Adrenal gland (tissue), 19 donors: ENCODE measurements at places on chromosomes 13 and 19. TPM values are rescaled to one million over a fixed set of nuclear protein-coding genes. Genes with fewer than 3 reads are reported as not detected.

Gene SULT2A1
- total RNA-seq = 147 TPM

GRCh38 chr13:102947745-102948405 lies 102.0 kb downstream of the ERCC5 start:
- no peak for DNase-seq

DNA sequence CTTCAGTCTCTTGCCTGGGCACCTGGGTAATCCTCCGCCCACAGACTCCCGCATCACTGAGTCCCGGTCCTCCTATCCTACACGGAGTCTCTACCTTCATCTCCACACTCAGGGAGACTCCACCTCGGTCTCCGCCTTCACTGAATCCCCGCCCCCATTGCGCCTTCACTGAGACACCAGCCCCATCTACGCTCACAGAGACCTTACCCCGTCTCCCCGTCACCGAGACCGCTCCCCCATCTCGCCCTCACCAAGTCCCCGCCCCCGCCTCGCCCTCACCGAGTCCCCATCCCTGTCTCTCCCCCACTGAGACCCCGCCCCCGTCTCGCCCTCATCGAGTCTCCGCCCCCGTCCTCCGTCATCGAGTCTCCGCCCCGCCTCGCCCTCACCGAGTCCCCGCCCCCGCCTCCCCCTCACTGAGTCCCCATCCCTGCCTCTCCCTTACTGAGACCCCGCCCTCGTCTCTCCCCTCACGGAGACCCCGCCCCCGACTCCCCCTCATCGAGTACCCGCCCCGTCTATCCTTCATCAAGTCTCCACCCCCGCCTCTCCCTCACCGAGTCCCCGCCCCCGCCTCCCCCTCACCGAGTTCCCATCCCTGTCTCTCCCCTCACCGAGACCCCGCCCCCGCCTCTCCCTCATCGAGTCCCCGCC lies 23.1 kb upstream of the ZNF846 start:
- peak; percentile 96 for DNase-seq

GRCh38 chr13:99990126-99990977 lies 8.8 kb downstream of the ZIC2 start:
- no peak for DNase-seq

Gene ZNF737
- total RNA-seq = 72.3 TPM

Gene ADAMTS10
- 26.3 TPM for total RNA-seq

GRCh38 chr13:24050796-24051715 lies 109.5 kb upstream of the SPATA13 start:
- DNase-seq = no peak

Gene ZNF20
- 3.2 TPM for total RNA-seq

GRCh38 chr13:90706631-90707030 lies 640.9 kb upstream of the MIR17HG start:
- DNase-seq = no peak

GRCh38 chr13:19321222-19321621 lies 139.6 kb upstream of the TUBA3C start:
- no peak for DNase-seq

DNA sequence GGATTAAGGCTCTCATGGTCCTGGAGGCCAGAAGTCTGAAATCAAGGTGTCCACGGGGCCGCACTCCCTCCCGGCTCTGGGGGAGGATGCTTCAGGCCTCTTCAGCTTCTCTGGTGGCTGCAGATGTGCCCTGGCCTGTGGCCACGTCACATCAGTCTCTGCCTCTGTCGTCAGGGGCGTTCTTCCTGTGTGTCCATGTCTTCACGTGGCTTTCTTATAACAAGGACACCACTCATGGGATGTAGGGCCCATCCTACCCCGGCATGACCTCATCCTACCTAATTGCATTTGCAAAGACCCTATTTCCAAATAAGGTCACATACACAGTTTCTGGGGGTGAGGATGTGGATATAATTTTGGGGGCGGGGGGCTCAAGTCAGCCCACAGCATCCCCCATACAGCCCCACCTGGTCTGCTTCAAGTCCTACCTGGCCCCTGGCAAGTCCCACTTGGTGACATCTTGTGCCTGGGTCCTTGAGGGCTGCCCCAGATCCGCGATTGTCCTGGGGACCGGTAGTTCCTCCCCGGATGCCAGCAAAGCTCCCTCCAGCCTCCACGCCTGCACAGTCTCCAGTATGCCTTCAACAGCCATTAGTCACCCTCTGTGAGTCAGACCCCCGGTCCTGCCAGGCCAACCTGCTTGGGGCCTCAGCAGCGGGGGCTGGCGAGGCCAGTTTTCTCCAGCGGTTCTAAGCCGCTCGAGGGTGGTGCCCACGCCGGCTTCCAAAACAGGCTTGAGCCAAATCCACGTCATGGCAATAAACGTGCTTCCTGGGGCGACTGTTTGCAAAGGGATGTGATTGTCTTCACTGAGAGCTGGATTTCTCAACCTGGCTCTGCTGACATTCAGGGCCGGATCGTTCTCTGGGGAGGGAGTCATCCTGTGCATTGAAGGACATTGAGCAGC lies 32.2 kb downstream of the MYO9B start:
- peak; percentile 93 for DNase-seq

DNA sequence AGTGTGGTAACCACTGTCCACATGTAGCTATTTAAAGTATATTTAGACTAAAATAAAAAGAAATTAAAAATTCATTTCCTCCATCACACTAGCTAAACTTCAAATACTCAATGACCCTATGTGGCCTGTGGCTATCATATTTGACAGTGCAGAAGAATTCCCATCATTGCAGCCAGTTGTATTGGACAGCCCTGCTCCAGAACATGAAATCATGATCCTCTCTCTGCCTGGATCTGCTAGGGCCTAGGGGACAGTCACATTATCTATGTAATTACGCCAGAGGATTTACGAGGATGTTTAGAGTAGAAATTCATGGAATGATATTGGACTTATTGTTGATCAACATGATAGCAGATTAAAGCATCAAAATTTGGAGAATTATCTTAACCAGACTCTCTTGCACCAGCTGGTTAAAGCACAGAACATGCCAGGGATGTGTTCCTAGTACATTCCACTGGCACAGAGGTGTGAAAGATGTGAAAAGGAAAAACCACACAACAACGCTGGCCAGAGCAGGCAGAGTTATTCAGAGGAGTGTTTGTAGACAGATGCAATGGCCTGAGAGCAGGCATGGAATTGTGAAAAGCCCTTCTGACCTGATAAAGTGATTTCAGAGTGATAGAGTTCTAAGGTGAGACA lies 108.9 kb upstream of the STARD13 start:
- no peak for DNase-seq

GRCh38 chr13:45695198-45695730 lies 6.9 kb upstream of the CBY2 start:
- no peak for DNase-seq

DNA sequence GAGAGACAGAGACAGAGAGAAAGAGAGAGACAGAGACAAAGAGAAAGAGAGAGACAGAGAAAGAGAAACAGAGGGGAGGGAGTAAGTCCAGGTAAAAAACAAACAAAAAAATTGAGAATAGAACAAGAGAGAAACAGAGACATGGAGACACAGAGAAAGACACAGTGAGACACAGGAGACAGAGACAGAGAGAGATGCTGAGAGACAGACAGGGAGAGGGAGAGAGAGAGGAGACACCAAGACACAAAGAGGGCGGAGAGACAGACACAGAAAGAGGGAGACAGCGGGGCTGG lies 5.8 kb upstream of the PROZ start:
- no peak for DNase-seq

Gene NKPD1
- 1.1 TPM for total RNA-seq

DNA sequence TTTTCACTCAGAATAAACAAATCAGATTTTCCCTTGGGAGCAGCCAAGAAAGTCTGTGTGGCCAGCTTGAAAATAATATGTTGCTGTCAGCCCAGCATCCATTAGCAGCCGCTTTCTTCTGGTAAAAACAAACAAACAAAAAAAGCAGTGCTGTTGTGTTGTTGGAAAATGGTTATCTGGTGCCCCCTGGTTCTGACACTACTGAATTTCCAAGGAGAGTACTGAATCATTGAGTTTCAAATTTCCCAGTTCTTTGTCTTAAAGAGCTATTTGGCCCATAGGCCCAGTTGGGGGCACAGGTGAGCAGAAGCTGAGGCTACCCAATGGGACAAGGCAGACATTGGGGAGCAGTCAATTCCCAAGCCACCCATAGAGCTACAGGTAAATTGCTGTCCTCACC lies 995.9 kb downstream of the UQCRFS1 start:
- no peak for DNase-seq

Gene ANKLE1
- 0.35 TPM for total RNA-seq

GRCh38 chr19:28705008-28705407 lies 507.9 kb downstream of the UQCRFS1 start:
- no peak for DNase-seq

DNA sequence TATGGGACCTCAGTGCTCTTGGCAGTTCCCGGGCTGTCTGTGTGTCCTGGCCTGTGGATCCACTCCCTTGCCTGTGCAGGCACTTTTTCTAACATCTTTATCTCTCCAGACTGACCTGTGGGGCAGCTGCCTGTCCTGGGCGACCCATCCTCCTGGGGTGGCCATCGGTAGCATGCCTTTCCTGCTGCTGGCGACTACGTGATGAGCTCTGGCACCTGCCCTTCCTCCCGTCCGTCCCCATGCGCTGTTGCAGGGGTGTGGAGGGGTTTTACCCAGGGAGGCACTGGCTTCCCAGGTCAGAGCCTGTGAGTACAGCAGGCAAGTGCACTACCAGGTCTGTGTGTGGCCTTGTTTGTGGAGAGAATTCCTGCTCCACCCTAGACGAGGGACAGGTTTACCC lies 93.3 kb downstream of the KDM4B start:
- no peak for DNase-seq

DNA sequence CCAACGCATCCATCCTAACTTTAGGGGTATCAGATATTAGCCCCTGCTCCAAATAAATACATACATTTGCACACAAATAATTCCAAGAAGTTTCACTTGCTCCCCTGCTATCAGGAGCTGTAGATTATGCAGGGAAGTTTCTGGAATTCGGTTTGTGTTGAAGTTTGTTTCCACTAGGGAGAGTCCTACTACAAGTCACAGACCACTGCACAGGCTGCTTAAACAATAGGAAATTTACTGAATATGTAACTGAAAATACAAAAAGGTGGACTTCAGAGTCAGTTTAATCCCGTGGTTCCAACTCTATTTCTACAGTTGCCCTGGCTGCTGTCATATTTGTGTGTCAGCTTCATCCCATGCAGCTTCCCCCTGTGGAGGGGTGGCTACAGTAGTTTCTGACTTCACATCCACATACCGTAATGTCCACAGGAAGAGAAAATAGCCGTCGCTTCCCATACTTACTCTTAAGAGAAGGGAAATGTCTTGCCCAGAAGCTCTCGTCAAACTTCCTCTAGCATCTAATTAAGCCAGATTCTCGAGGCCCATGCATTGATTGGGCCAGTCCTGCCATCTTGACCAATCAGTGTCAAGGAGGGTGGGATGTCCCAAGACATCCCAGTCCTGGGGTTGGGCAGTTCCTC lies 286.6 kb downstream of the COG6 start:
- no peak for DNase-seq

Gene FFAR2
- total RNA-seq = 0.29 TPM

Gene ATP1A3
- 0.18 TPM for total RNA-seq

DNA sequence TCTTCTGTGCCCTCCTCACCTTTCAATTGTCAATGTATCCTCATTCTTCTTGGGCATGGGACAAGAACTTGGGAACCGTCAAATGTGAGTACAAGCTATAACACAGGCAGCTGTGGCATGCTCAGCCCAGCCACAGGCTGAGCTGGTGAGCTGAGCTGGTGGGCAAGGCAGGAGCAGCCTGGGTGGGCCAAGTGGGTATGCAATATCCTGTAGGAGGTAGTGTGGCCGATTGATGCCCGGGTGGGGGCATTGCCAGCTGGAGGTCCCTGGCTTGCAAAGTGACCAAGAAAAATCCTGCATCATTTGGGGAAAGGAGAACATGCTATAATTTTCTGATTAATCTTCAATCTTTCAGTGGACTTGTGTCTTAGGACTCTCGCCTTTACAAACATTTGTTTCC lies 507.2 kb upstream of the SLC10A2 start:
- no peak for DNase-seq

- no peak for DNase-seq
These were observed 253.7 kb upstream of the RXFP2 start for GRCh38 chr13:31485651-31486051.

DNA sequence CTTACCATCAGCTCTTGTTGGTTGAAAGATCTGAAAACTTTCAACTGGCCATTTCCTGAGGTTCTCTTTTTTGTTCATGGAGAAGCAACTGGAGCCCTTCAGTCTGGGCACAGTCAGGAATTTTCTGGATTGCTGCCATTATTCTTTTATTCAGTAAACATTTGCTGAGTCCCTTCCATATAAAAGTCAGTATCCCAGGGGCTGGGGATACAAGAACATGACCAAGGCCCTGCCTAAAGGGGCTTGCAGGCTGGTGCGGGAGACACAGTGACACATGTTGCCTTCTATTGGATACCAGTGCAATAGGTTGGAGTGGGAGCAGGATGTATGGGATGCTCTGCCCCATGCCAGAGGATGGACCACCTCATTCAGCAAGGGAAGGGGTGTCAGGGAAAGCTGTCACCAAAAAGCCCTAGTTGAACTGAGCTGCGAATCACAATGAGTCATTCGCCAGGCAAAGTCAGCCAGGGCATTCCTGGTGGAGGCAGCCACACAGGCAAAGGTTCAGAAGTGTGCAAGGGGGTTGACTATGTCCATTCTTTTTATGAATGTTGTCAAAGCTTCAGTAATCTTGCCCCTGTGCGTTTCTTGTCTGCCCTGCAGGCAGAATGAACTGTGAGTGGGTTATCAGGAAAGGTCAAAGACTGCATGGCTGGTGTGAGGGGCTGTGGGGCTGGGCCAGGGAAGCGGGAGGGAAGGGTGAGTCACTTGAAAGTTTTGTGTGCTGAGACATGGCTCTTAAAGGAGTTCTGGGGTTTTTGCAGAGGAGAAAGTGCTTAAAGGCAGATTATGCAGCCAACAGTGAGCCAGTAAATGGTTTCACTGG lies 395.9 kb downstream of the KCNRG start:
- peak; percentile 69 for DNase-seq

GRCh38 chr13:75135325-75135825 lies 346.6 kb downstream of the TBC1D4 start:
- DNase-seq = no peak

Gene COG6
- 36.3 TPM for total RNA-seq
